ENCODE measurements at places on chromosomes 2 and 18.

- no peak for DNase-seq
These were observed 262.8 kb upstream of the AGAP1 start for GRCh38 chr2:235230821-235231601.

DNA sequence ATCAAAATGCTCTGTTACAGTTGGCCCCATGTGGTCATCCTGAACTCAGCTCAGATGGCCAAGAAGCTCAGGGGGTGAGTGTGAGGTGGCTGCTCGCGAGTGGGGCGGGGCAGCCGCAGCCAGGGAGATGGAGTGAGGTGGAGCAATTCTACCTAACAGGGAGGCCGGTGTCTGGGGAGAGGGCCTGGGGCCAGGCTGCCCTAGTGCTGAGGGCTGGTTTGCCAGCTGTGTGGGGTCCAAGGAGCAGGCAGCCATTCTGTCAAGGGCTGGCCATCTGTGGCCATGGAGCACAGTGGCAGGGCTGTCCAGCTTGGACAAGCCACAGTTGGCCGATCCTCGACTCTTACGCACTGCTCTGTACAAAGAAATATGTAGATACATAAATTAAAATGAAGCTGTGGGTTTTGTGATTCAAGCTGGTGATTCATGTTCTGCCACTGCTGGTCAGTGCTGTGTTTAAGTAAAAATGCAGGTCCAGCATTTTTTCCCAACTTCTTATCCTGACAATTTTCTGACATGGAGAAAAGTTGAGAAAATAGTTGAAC, 82.1 kb downstream of the HS6ST1 start:
- no peak for DNase-seq

DNA sequence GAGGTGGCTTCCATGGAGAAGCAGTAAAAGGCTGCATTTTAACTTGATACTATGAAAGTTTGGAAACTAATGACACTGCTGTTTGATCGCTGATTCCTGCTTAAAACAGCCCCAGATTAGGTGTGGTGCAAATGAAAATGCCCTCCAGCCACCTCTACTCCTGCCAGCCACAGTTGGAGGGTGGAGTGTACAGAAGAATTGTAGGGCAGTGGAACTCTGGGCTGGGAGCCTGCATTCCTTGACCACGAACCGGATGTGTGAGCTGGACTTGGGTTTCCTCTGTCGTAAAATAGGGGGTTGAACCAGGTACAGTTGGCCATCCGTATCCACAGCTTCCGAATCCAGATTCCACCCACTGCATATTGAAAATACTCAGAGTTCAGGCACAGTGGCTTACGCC, 84.6 kb upstream of the RFX8 start:
- no peak for DNase-seq

- no peak for DNase-seq
These were observed 100.6 kb downstream of the MYO1B start for GRCh38 chr2:191345788-191346187.

DNA sequence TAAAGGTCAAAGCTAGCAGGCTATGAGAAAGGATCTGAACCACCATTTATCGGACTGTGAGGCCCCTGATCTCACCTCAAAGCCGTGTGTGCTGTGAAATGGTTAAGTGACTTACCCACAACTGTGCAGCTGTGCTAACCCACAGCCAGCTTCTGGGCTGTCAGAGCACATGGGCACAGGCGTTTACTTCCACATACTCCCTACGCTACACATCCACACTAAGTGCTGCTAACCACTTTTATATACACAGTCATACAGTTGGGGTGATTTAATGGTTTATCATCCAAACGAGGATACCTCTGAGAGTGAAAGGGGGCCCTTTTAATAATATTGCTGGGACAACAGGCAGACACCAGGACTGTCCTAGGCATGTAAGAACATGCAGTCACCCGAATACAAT, 37.3 kb downstream of the CYRIA start:
- DNase-seq = no peak
